ENCODE measurements at places on chromosomes 11 and 22. TPM values are rescaled to one million over a fixed set of nuclear protein-coding genes. Genes with fewer than 3 reads are reported as not detected.

- no peak for DNase-seq
These were observed 102.7 kb upstream of the SEZ6L start for GRCh38 chr22:26066534-26066933.

DNA sequence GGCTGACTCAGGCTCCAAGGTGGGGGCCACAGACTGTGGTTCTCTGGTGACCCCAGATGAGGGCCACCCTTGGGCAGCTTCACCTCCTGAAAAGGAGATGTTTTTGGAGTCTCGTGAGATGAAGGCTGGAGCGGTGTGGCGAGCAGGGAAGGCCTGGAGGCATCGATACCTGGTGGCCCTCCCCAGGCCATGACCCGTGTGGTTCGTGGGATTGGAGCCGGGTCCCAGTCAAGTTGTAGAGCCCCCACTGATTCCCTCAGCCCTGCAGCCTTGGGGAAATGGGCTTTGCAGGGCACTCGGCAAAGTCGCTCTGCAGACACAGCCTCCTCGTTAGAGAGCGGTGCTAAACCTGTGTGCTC lies 1083.4 kb downstream of the BRD1 start:
- DNase-seq, result no peak

Gene MICALL1
- total RNA-seq, result 13.2 TPM

DNA sequence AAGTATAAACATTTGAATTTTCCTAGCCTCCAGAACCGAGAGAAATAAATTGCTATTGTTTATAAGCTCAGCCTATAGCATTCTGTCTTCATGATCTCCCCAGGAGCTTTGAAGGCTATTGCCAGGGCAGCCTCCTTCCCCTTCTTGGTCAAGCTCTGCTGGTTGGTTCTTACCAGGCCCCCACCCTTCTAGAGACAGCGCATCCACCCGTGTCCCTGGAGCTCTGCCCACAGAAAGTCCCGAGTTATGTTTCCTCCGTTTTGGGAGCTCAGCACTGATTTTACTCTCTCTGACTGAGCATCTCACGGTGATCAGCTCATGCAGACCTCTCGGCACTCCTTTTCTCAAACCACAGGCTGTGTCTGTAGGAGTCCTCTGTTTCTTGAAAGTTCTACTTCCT lies 123.8 kb upstream of the SORL1-AS1 start:
- no peak for DNase-seq

- DNase-seq, result peak; percentile 70
These were observed 25.5 kb downstream of the CTTN start for GRCh38 chr11:70423523-70424505.

Gene CREB3L1
- total RNA-seq, result 37.5 TPM

DNA sequence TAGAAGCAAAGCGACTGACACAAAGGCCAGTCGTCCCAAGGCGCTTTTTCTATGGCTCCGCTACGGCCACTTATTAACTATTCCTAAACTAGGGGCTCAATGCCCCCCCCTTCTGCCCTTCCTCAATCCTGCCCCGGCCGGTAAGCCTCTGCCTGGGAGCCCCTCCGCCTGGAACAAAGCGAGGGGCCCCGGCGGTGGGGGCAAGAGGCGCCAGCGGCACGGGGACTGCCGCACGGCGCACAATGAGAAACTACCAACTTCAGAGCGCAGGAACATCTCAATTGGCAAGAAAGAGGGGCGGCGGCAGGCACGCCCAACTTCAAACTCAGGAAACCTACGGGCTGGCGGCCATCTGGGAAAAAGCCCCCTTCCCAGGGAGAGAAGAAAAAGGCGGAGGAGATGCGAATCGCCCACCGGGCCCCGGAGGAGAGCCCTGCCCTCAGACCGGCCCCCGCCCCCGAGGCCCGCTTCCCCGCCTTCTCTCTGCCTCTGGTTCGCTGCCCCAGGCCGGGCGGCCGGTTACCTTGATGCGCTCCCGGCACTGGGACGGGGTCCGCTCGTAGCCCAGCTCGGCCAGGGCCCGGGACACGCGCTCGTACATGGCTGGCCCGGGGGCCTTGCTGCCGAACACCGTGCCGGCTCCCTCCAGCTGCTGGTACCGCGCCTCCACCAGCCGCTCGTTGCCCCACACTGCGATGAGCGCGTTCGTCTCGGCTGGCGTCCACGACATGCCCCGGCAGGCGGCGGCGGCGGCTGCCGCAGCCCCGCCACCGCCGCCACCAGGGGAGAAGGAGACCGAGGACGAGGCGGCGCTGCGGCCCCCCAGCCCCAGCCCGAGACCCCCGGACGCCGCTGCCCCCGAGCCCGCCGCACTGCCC lies 619 bp downstream of the MSANTD2 start:
- no peak for DNase-seq

- DNase-seq, result no peak
These were observed 3.0 kb downstream of the FRMD8 start for GRCh38 chr11:65389294-65389980.

GRCh38 chr11:116053548-116053919 lies 549.3 kb upstream of the CADM1 start:
- DNase-seq, result no peak

DNA sequence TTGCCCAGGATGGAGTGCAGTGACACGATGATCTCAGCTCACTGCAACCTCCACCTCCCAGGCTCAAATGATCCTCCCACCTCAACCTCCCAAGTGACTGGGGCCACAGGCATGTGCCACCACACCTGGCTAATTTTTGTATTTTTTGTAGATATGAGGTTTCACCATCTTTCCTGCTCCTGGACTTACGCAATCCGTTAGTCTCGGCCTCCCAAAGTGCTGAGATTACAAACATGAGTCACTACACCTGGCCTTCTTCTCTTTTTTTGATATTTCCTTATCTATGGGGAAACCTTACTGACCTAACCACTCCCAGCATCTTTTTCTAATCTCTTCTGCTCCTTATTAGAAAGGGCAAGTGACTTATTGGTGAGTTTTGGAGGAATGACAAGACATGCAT lies 121.7 kb upstream of the CHORDC1 start:
- DNase-seq, result no peak

GRCh38 chr11:80532633-80533232 lies 1091.9 kb upstream of the TENM4 start:
- DNase-seq, result no peak

GRCh38 chr11:11020747-11021149 lies 162.9 kb upstream of the ZBED5 start:
- DNase-seq, result peak; percentile 61

GRCh38 chr11:15875943-15876342 lies 480.4 kb downstream of the SOX6 start:
- no peak for DNase-seq

DNA sequence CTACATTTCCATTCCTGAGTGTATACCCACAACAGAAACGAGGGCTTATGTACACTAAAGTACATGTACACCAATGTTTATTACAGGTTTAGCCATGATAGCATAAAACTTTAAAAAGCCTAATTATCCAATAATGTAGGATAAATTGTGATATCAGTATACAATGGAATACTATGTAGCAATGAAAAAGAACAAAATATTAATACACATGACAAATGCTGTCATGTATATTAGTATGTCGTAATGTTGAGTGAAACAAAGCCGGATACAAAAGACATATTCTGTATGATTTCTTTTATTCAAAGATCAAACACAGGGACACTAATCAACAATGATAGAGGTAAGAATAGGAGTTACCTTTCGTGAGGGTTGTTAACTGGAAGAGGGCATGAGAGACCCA lies 2.7 kb downstream of the SAA4 start:
- DNase-seq, result no peak

DNA sequence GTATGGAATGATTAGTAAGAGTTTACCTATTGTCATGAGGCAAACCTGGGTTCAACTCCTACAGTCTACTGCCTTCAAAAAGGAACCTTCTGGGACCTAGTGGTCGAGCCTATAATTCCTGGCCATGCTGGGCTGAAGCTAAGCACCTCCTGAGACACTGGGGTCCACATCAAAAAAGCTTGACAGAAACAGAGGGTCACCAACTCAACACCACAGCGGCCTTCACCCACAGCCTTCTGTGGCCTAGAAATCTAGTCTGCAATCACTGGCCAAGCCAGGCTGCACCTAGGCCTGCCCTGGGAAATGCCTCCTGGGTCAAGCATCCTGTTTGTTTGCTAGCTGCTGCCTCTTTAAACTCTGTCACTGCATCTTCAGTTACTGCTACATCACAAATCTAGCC lies 153.9 kb upstream of the C11orf58 start:
- no peak for DNase-seq

Gene BMAL1
- 5.5 TPM for total RNA-seq
